RKO (cell line): ENCODE measurements at places on chromosomes 7 and 10.

- DNase-seq, result no peak
These were observed 507.6 kb upstream of the FOXK1 start for GRCh38 chr7:4174451-4174850.

DNA sequence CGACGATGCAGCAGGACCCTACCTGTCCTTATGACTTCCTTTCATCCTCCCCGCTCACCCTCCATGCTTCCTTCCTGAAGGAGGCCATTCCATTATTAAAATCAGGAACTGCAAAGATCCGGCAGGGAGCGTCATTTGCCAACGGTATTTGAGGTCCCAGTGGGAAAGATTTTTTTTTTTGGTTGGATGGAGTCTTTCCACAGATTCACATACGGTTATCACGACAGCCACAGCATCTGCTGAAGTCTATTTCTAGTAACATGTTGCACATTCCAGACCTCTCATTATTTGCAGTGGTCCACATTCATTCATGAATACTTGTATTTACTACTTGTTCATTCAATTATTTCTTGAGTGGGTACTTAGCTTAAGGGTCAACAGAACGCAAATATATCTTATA, 94.7 kb upstream of the LYZL2 start:
- no peak for DNase-seq

GRCh38 chr7:37251222-37251621, 197.4 kb downstream of the ELMO1 start:
- no peak for DNase-seq

- no peak for DNase-seq
These were observed 188.6 kb upstream of the LYZL2 start for GRCh38 chr10:30818010-30818660.

DNA sequence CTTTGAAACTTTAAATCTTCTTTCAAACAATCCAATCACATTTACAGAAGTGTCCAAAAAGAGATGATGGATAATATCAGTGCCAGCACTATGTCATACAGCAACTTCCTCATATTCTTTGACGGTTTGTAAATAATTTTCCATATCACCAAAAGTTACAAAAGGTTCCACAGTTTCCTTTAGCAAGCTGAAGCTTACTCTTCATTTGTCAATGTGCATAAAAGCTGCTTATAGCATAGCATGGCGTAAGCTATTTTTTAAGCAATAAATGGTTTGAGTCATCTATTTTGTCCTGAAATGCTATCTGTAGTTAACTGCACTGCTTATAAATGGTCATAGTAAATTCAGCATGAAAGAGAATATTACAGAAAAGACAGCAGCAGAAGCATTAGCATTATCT, 95.1 kb downstream of the ETV1 start:
- DNase-seq, result no peak

- no peak for DNase-seq
These were observed 19.8 kb downstream of the IGF2BP3 start for GRCh38 chr7:23450518-23450917.

GRCh38 chr10:77386838-77387237, 250.8 kb downstream of the KCNMA1 start:
- DNase-seq, result no peak

GRCh38 chr7:42479816-42480633, 243.0 kb upstream of the GLI3 start:
- DNase-seq, result no peak

DNA sequence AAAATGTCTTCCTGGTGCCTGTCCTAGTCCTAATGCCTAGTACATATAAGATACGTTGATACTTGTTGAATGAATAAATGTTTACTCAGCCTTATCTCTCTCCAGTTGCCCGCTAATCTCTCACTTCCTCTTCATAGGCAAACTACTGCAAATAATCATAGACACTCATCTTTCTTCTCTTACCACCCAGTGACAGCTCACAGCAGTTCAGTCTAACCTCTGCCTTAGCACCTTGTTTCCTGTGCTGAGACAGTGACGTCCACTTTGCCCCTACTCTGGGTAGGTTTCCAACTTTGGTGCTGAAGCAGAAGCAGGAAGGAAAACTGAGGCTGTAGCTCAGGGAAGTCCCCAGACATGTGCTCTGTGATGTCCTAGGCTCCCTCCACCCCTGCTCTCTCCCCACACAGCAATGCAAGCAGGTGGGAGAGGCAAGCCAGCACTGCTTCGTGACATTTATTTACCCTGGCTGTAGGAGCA, 45.5 kb upstream of the RHOBTB1 start:
- no peak for DNase-seq

GRCh38 chr10:14311206-14311957, 19.3 kb downstream of the FRMD4A start:
- DNase-seq, result no peak

- DNase-seq, result peak; percentile 75
These were observed 55.9 kb upstream of the PCGF5 start for GRCh38 chr10:91164520-91165065.

DNA sequence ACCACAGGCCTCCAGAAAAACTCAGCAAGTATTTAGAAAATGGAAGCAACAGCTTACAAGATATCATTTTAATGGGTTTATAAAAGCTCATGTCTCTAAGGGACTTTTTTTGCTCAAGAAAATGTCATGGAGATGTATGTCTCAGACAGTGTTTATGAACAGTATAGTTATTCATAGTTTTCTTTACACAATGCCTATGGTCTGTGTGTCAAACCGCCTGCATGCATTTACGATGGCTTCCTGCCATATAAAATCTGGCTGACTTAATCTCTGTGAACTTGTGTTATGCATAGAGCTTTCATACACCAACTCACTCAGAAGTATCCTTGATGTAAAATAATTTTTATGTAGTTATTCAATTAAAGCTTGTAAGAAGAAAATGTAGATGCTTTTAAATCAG, 1314.2 kb upstream of the LRRTM3 start:
- no peak for DNase-seq

- no peak for DNase-seq
These were observed 483.1 kb downstream of the GALNT17 start for GRCh38 chr7:71615017-71615416.

- no peak for DNase-seq
These were observed 79.9 kb upstream of the THSD7A start for GRCh38 chr7:11911900-11912299.

GRCh38 chr10:128287921-128288320, 161.7 kb upstream of the MKI67 start:
- no peak for DNase-seq

GRCh38 chr7:127391591-127392181, 822 bp downstream of the ZNF800 start:
- DNase-seq, result peak; percentile 67

- DNase-seq, result no peak
These were observed 169.6 kb upstream of the ITGB1 start for GRCh38 chr10:33127622-33128021.

GRCh38 chr7:81298951-81299666, 380.3 kb upstream of the SEMA3C start:
- peak; percentile 51 for DNase-seq

- DNase-seq, result no peak
These were observed 3.0 kb upstream of the BUB3 start for GRCh38 chr10:123150986-123151736.

GRCh38 chr7:25854608-25855497, 297.1 kb upstream of the NFE2L3 start:
- DNase-seq, result peak; percentile 100

GRCh38 chr10:3477683-3478082, 305.1 kb upstream of the PITRM1 start:
- no peak for DNase-seq

DNA sequence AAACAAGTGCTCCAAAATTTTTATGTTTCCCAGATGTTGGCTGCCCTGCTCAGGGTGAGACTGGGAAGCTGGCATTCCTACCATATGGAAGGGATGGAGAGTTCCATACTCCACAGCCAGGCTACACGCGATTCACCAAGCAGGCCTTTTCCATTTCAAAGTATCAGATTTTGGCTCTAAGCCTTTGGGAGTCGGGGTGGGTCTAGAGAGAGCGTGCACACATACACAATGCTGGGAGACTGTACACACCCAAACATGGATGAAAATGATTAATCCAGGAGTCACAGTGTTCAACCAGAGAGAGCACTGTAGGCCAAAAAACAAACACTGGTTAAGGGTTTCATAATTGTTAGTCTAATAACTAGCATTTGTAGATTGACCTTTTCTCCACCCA, 295.0 kb downstream of the BICC1 start:
- no peak for DNase-seq

DNA sequence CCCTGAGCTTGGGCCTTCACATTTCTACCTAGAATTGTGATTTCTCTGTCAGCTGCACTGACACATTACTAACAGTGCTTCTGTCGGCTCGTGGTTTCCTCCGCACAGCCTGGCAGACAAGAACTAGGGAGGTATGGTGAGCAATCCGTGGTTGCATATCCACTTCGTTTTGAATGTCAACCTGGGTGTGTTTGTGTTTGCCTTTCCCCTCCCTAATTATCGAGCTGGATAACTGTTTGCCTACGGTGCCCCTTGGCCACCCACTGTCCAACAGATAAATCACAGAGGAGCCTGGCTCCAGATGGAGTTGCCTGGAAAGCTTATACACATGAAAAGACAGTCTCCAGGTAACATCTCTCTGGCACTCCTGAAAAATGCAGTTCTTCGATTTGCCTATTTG, 228.8 kb downstream of the TRIL start:
- no peak for DNase-seq

DNA sequence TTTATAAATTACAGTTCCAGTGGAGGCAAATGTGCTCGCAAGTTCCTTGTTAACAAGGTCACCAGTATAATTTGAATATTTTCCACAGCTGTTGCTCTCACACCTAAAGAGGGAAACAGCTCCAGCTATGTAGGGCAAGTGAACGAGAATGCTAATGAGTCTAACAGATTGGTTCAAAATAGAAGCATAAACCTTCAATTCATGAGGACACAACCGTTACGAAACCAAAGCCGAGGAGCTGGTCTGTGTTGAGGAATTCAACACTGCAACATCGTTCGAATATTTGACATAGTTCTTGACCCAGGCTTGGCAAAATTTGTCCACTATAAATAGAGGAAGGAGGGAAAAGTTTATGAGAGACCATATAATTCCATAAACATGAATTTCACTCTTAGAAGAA, 161.3 kb downstream of the KLF6 start:
- no peak for DNase-seq

- peak; percentile 72 for DNase-seq
These were observed 102.9 kb upstream of the ARMC3 start for GRCh38 chr10:22824984-22825383.

GRCh38 chr10:62130948-62131347, 137.7 kb downstream of the RTKN2 start:
- peak; percentile 30 for DNase-seq

DNA sequence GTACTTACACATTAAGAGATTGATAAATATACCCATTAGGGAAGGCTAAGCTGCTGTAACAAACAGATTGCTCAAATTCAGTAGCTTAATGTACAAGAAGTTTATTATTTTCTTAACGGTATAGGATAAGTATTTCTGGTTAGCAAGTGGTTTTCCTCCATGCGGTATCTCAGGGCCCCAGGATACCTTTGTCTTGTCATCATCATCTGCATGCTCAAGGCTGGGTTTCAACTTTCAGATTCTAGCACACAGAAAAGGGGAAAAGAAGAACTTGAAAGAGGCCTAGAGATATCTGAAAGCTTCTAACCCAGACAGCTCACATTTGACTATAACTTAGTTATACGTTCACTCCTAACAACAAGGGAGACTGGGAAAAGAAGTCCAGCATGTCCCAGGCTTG, 11.8 kb upstream of the GALNT17 start:
- DNase-seq, result no peak

GRCh38 chr7:25272265-25272664, 44.0 kb upstream of the NPVF start:
- no peak for DNase-seq

GRCh38 chr7:105245398-105246114, 143.2 kb downstream of the SRPK2 start:
- no peak for DNase-seq

GRCh38 chr7:88281749-88282148, 24.9 kb downstream of the STEAP4 start:
- no peak for DNase-seq

DNA sequence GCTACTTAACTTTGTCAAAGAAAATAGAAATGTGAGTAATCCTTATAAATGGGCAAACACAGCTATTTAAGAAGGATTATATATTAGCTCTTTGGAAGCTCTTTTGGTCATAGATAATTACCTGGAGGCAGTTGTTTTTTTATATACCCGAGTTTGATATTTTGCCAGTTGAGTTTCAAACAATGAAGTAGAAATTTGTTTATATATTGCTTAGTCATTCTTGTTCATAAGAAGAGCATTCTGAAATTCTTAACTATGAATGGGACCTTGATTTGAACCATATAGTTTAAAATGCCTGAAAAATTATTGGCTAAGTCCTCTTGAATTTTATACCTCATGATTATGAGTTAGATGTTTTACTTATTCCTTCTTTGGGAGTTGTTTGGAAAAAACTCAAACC, 36.4 kb downstream of the MINPP1 start:
- DNase-seq, result no peak

DNA sequence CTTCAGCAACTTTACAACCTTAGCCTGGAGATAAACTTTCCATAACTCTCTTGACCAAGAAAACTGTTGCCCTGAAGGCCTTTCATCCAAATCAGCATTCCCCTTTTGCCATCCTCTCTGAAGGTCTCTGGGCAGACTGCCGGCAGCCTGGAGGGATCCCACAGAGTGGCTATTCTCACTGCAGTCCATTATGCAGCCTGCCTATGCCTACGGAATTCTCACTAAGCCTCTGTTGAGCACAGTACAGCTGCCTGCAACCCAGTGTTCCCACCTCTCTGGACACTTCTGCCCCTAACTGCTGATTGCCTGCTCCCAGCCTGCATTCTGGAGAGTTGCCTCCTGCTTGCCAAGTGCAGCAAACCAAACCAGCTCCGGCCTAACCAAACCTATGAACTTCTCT, 548.9 kb upstream of the STEAP1 start:
- no peak for DNase-seq

DNA sequence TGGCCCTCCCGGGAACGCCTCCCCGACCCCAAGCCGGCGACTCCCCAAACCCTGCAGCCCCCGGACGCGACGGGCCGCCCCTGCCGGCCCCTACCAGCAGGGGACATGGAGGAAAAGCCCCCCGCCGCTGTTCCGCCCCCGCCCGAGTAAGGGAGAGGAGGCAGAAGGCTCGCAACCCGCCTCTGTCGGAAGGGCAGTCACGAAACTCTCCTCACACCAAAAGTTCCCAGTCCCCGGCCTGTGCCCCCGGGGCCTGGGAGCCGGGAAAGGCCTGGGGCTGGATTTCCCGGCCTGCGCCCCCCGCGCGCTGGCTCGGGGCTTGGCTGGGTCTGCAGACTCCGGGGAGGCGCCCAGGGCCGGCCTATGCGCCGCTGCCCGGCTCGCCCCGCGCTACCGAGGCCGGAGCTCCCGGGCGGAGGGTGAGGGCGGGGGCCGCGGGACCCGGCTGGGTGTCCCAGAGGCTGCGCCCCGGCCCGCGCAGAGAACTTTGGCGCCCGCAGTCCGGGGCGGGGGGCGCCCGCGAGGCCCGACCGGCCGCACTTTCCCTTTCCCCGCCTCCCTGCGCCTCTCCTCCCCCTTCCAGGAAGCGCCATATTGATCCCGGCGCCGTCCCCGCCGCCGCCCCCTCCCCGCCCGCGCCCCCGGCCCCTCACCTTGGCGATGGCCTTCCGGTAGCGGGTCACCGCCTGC, 728 bp downstream of the PARD3 start:
- peak; percentile 48 for DNase-seq
